CD4-positive, alpha-beta memory T cell (primary cell): ENCODE measurements at places on chromosomes 2 and 18.

DNA sequence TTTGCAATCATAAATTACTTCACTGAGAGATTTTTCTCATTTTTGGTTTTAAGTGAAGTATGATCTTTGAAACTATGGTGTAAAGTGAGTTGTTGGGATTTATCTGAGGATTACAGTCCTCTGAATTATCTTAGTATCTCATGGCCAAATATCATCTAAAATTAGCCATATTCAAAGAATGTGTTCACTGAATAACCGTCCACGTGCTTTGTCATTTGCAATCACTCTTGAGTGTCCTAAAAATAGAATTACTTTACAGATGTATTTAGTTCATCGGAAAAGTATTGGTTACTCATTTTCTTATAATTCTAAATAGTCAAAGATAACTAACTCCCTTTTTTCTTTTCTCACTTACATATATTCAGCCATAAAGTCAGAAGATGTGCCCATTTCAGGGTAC lies 141.2 kb downstream of the RTN4 start:
- no peak overlapping the region for H3K27ac ChIP-seq
- no peak overlapping the region for H3K4me3 ChIP-seq
- no peaks in the 10 kb centered on the region for H3K36me3 ChIP-seq
- DNase-seq: no peak
- H3K4me1 ChIP-seq: peaks cover 5% of the 10 kb centered on the region
- H3K27me3 ChIP-seq: no peaks in the 10 kb centered on the region

DNA sequence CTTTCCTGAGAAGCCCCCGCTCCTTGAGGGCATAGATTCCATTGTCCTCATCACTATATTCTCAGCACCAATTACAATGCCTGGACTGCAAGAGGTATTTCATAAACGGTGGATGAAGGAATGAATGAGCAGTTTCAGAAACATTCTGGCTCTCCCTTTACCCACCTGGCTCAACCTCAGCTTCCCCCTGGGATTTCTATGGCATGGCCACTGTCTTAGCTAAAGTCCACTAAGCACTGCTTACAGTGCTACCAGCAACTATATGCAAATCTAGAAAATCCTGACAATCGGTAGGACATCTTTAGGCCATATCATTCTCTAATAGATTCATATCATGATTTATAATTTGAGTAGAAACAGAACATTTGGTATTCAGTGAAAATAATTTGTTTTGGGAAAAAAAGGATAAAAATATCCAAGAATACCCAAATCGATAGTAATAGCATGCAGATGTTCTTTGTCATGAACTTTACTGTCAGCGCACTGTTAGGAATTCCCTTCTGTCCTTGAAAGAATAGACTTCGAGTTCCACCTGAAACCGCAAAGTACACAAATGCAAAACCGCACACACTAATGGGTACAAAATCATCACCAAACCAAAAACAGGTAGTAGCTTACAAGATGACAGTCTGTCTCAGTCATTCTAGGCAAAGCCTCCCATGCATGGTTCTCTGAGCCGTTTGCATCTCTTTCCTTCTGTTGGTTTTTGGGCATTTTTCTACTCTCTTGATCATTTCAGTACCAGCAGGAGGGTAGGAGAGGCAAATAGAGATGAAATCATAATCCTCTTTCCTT lies 303.6 kb upstream of the ID2 start:
- H3K27ac ChIP-seq: no peak overlapping the region
- H3K4me1 ChIP-seq: peaks cover 30% of the 10 kb centered on the region
- H3K36me3 ChIP-seq: no peaks in the 10 kb centered on the region

DNA sequence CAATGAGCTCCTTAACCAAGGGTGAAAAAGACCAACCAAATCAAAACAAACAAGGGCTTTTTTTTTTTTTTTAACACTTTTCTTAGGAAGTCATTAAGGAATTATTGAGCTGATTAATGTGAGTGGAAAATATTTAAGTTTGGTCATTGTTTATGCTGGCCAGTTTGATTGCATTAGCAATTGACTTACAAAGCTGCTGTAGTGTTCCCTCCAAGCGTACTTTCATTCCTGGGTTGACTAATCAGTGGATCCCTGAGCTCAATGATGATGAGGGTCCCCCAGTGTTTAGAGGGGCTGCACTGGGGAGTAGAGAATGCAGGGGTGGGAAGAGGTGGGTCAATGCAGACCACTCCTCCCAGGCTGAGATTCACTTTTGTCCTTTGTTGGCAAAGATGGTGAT lies 119.3 kb downstream of the PRKCE start:
- H3K4me1 ChIP-seq: no peaks in the 10 kb centered on the region
- H3K36me3 ChIP-seq: no peaks in the 10 kb centered on the region
- H3K27ac ChIP-seq: no peak overlapping the region
- no peak for DNase-seq

DNA sequence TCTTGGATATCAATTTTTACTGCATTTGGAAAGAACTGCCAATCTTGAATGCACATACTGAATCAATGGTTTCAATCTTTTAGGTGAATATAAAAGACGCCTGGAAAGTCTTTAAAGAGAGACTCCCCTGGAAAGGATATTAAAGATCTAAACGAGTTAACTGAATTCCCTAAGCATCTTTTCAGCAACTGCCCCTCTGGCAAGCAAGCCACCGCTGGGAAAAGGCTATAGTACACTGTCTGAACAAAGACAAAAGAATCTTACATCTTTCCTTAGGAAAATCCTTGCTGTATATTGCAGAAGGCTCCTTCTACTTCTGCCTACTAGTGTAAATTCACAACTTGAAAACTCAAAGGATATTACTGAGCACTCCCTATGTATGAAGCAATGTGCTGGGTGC lies 28.0 kb downstream of the MYO5B start:
- H3K27ac ChIP-seq: no peak overlapping the region
- H3K4me1 ChIP-seq: no peaks in the 10 kb centered on the region
- H3K36me3 ChIP-seq: no peaks in the 10 kb centered on the region
- peaks cover 8% of the 10 kb centered on the region for H3K27me3 ChIP-seq

GRCh38 chr18:48974304-48975119 lies 23.7 kb upstream of the SMAD7 start:
- H3K4me1 ChIP-seq: peaks cover 4% of the 10 kb centered on the region
- no peak overlapping the region for H3K27ac ChIP-seq
- no peak for DNase-seq
- no peaks in the 10 kb centered on the region for H3K27me3 ChIP-seq
- H3K4me3 ChIP-seq: no peak overlapping the region

GRCh38 chr2:19900931-19901441 lies 797 bp downstream of the TTC32 start:
- DNase-seq: no peak
- H3K36me3 ChIP-seq: no peaks in the 10 kb centered on the region
- no peaks in the 10 kb centered on the region for H3K27me3 ChIP-seq

GRCh38 chr18:24060644-24061043 lies 46.1 kb downstream of the TTC39C start:
- no peaks in the 10 kb centered on the region for H3K27me3 ChIP-seq
- no peak overlapping the region for H3K27ac ChIP-seq
- peaks cover 77% of the 10 kb centered on the region for H3K4me1 ChIP-seq
- H3K4me3 ChIP-seq: no peak overlapping the region
- DNase-seq: no peak

GRCh38 chr2:74991977-74992376 lies 33.5 kb downstream of the POLE4 start:
- H3K4me3 ChIP-seq: no peak overlapping the region
- H3K36me3 ChIP-seq: no peaks in the 10 kb centered on the region
- no peak overlapping the region for H3K27ac ChIP-seq
- H3K4me1 ChIP-seq: no peaks in the 10 kb centered on the region
- no peak for DNase-seq
- H3K27me3 ChIP-seq: no peaks in the 10 kb centered on the region

- no peaks in the 10 kb centered on the region for H3K36me3 ChIP-seq
- H3K4me1 ChIP-seq: no peaks in the 10 kb centered on the region
- no peaks in the 10 kb centered on the region for H3K27me3 ChIP-seq
- no peak overlapping the region for H3K4me3 ChIP-seq
These were observed 1224.4 kb upstream of the LRRTM1 start for GRCh38 chr2:81528852-81529480.

DNA sequence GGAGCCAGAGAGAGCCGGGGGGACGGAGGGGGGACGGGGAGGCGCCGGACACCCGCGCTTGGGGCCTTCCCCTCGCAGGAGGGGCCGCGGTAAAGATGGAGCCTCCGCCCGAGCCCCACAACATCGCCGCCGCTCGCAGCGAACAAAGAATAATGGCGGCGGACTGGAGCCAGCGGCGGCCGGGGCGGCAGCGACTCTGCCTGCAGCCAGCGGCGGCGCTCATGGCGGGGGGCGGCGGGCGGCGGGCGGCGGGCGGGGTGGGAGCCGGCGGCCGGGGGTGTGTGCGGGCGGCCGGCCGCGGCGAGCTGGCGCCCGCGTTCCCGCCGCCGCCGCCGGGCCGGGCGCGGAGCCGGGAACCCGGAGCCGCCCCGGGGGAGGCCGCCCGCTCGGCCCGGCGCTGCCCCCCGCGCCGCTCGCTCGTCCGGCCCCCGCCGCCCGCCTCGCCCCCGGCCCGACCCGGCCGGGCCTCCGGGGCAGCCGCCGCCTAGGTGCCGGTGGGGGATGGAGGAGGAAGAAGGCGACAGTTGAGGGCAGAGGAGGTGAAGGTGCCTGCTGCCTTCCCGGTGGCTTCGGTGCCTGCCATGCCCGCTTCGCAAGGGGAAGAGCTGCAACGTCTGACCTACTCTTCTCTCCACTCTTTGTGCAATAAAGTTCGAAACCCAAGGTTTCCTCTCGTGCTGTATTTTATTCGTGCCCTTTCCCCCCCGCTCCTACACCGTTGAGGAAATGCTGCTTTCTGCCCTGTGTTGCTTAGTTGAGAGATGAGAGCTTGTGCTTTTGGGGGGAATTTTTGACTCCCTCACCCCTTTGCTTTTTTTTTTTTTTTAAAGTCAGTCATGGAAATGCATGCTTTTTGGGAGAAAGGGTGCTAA lies 634 bp downstream of the CREB1 start:
- no peaks in the 10 kb centered on the region for H3K27me3 ChIP-seq
- peaks cover 75% of the 10 kb centered on the region for H3K4me1 ChIP-seq
- no peaks in the 10 kb centered on the region for H3K36me3 ChIP-seq
- H3K27ac ChIP-seq: peak overlapping the region; percentile 99
- DNase-seq: peak; percentile 81

- H3K36me3 ChIP-seq: no peaks in the 10 kb centered on the region
- H3K27ac ChIP-seq: no peak overlapping the region
- H3K4me1 ChIP-seq: no peaks in the 10 kb centered on the region
- no peak overlapping the region for H3K4me3 ChIP-seq
These were observed 117.5 kb downstream of the AGAP1 start for GRCh38 chr2:235611349-235611748.

DNA sequence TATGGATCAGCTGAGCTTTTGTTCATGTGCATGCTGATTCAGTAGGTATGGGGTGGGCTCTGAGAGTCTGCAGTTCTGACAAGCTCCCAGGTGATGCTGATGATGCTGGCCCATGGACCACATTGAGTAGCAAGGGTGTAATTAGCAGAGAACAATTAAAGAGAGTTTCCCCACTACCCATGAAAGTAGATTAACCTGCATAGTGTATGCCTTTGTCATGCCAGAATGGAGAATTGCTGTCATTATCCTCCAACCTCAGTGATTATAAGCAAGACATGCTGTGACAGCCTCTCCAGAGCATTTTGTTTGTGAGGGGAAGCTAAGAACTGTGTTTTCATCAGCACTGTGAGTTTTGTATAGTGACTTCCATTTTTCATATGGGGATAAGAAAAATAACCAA lies 59.5 kb upstream of the LYPD1 start:
- H3K27ac ChIP-seq: no peak overlapping the region
- H3K4me1 ChIP-seq: no peaks in the 10 kb centered on the region
- no peak overlapping the region for H3K4me3 ChIP-seq
- H3K36me3 ChIP-seq: no peaks in the 10 kb centered on the region
- DNase-seq: no peak

- H3K36me3 ChIP-seq: no peaks in the 10 kb centered on the region
- H3K4me3 ChIP-seq: no peak overlapping the region
- DNase-seq: no peak
- no peaks in the 10 kb centered on the region for H3K4me1 ChIP-seq
- no peaks in the 10 kb centered on the region for H3K27me3 ChIP-seq
These were observed 392.4 kb downstream of the ALK start for GRCh38 chr2:29528891-29529520.

- H3K4me1 ChIP-seq: no peaks in the 10 kb centered on the region
- no peak overlapping the region for H3K4me3 ChIP-seq
- no peak overlapping the region for H3K27ac ChIP-seq
- no peaks in the 10 kb centered on the region for H3K27me3 ChIP-seq
- DNase-seq: no peak
- H3K36me3 ChIP-seq: no peaks in the 10 kb centered on the region
These were observed 327.0 kb downstream of the ZNF516 start for GRCh38 chr18:76167845-76168621.

DNA sequence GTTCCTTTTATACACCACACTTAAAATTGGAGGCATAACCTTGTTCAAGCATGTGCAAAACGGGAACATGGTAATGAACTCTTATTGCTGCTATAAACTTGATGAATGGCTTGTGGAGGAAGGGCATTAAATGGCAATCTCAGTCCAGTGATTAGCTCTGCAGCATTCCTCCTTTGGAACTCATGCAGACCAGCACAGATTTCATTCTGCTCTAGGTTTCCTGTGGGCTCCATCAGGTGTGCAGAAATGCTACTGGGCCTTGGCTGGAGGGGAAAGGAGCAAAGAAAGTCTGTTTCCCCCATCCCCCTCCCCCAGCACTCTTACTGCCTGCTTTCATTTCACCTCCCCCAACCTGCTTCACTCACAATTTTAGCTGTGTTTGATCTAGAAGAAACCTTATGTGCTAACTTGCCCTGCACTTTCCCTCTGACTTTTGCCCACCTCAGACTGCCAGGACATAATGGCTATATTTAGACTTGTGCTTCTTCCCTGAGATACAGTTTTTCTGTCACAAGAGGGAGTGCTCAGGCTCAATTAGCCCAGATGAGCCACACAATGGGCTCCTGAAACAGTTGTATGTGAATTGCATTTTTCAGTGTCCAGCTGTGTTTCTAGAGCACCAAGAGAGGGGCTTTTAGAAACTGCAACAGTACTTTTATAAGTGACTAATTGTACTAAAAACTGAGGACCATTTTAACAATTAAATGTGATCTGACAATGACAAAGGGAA lies 109.8 kb downstream of the FSHR start:
- H3K4me3 ChIP-seq: no peak overlapping the region
- no peaks in the 10 kb centered on the region for H3K27me3 ChIP-seq
- no peaks in the 10 kb centered on the region for H3K36me3 ChIP-seq
- DNase-seq: no peak
- no peak overlapping the region for H3K27ac ChIP-seq

- H3K27ac ChIP-seq: no peak overlapping the region
- DNase-seq: no peak
- no peaks in the 10 kb centered on the region for H3K36me3 ChIP-seq
- no peak overlapping the region for H3K4me3 ChIP-seq
These were observed 284.6 kb upstream of the CCDC68 start for GRCh38 chr18:55243857-55244256.

GRCh38 chr18:9539283-9539682 lies 64.0 kb downstream of the RALBP1 start:
- H3K27ac ChIP-seq: no peak overlapping the region
- no peaks in the 10 kb centered on the region for H3K27me3 ChIP-seq
- H3K4me3 ChIP-seq: no peak overlapping the region
- H3K36me3 ChIP-seq: peaks cover 19% of the 10 kb centered on the region
- no peak for DNase-seq
